ENCODE measurements at places on chromosomes 3 and 15.

- no peak for DNase-seq
Measured at GRCh38 chr3:158100681-158101080, 5.5 kb downstream of the SHOX2 start.

GRCh38 chr15:31077941-31078340 is 23.6 kb downstream of the TRPM1 start:
- no peak for DNase-seq

- peak; percentile 3 for DNase-seq
Measured at GRCh38 chr15:67307156-67307555, 52.6 kb downstream of the IQCH start.

GRCh38 chr3:168457954-168458539 is 362.3 kb upstream of the GOLIM4 start:
- DNase-seq = no peak

DNA sequence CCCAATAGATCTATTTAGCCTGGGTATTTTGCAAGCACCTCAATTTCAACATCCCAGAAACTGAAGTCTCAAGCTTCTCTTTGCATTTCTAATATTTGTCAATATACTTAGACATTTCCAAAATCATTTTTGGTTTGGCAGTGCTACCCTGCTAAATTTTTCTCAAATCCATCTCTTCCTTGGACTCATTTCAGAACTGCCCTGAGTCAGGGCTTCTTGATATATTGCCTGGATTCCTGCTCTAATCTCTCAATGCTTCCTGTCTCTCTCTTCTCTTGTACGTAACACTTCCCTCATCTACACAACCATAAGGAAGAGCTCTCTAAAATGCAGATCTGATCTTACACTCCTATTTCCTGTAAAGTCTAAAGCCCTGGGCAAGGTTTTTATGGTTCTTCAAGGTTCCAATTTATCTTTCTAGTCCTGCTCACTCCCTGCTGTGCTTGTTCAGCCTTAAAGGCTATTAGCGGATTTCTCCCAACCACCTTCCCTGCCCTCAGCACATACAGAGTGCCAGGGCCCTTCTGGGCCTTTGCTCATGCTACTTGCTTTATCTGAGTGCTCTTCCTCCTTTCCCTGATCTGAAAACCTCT is 53.0 kb upstream of the MME start:
- DNase-seq = peak; percentile 4

- peak; percentile 69 for DNase-seq
Measured at GRCh38 chr3:36866368-36866767, 78.5 kb downstream of the TRANK1 start.

- DNase-seq = no peak
Measured at GRCh38 chr15:31157644-31158069, 56.1 kb upstream of the TRPM1 start.

- peak; percentile 10 for DNase-seq
Measured at GRCh38 chr3:32577581-32578556, 7.2 kb upstream of the DYNC1LI1 start.

DNA sequence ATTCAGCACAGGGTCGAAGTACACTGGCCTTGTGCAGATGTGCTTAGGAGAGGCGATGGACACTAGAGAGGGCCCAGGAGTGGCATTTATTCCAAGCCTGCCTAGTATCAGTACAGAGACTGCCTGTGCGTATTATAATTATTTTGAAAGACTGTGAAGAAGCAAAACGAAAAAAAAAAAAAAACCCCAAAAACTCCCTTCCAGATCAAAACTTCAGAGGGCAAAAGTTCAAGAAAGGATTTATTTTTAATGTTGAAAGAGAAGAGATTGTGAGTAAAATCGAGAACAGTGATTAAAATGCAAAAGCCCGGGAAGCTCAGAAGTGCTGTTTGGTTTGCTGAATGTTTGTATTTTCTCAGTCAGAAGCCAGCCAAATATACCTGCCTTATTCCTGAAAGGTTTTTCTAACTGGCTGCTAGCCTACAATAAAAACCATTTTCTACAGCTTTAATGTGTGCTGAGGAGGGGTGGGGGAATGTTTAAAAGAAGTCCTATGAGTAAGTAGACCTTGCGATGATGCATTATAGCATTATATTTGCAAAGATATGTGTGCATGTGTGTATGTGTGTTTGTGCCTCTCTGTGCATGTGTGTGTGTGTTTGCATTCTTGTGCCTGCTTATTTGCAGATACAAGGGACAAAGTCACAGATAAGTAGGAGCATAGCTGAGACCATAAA is 19.3 kb upstream of the LZTFL1 start:
- no peak for DNase-seq

Measured in dermis blood vessel endothelial cell (primary cell).